ENCODE measurements at places on chromosomes 3 and 15.

DNA sequence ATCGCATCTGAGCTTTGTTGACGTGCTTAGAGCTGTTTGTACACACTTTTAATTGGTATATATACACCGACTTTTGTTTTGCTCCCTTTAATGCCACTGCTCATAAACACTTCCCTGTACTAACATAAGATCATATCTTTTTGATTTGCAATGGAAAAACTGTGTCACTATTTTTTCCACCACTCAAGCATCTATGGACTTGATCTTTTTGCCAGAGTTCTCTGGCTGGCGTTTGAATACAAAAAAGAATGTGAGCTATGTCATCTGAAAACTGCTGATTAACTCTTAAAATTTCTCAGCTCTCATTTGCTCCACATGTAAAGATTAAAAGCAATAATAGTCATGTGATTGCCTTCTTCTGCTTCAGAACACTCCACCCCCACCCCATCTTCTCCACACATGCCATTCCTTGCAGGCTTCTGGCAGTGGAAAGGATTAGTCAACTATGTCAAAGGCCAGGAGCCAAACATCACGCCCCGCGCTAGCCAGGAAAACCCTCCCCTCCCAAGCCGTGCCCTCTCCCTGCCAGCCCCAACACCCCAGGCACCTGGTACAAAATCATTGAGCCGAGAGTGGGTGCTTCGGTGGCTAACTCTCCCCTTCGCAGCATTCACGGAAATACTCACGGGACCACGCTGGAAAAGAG, 123.4 kb upstream of the MEF2A start:
- DNase-seq: peak; percentile 22

- no peak for DNase-seq
Observed at GRCh38 chr15:55226127-55226526, 29.4 kb upstream of the RSL24D1 start.

DNA sequence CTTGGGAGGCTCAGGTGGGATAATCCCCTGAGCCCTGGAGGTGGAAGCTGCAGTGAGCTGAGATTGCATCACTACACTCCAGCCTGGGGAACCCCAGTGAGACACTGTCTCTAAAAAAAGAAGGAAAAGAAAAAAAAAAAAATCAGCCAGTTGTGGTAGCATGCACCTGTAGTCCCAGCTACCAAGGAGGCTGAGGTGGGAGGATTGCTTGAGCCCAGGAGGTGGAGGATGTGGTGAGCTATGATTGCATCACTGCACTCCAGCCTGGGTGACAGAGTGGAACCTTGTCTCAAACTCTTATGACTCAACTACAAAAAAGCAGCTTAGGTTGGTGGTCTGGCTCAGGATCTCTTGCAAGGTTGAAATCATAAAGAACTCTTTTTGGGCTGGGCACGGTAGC, 19.3 kb upstream of the GPX1 start:
- DNase-seq: no peak

- no peak for DNase-seq
Observed at GRCh38 chr15:69848551-69849231, 249.0 kb downstream of the TLE3 start.

- DNase-seq: no peak
Observed at GRCh38 chr3:5401002-5401401, 213.5 kb downstream of the EDEM1 start.

GRCh38 chr15:38072348-38073177, 138.1 kb downstream of the TMCO5A start:
- DNase-seq: peak; percentile 27

DNA sequence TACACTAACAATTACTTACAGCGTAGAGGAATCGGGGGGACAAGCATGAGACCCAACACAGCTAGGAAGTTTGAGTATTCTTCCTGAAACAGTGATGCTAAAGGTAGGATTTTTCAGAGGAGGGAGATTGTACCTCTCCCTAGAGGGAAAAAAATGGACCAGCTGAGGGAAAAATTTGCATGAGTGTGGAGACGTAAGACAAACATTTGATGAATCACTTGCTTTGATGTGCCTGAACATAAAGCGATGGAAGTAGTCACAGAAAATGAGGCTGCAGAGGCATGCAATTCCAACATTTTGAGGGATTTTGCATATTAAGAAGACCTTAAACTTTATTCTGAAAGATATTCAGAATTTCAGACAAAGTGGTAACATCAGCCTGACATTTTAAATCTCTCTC, 102.2 kb downstream of the COL6A6 start:
- no peak for DNase-seq

- DNase-seq: no peak
Observed at GRCh38 chr3:15572138-15572537, 29.2 kb downstream of the HACL1 start.

GRCh38 chr3:140122183-140122582, 187.2 kb downstream of the CLSTN2 start:
- DNase-seq: no peak

DNA sequence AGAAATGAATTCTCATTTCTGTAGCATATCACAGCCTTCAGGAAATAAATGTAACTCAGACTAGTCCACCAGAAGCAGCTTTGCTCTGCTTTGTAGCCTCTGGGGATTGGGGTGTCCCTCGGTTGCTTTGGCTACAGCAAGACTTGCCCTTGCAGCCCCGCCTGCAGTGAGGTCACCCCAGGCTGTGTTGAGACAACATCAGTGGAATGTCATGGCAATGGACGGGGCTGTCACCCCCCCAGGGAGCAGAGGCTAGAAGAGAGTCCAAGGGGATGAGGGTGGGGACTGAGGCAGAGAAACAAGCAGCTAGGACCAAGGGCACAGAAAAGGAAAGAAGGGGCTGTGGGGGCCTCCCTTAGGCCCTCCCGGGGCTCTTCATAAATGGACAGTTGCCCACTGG, 854 bp downstream of the CLEC3B start:
- no peak for DNase-seq

- no peak for DNase-seq
Observed at GRCh38 chr3:66107855-66108254, 69.1 kb upstream of the MAGI1 start.

GRCh38 chr3:55604846-55605245, 117.7 kb upstream of the WNT5A start:
- no peak for DNase-seq

DNA sequence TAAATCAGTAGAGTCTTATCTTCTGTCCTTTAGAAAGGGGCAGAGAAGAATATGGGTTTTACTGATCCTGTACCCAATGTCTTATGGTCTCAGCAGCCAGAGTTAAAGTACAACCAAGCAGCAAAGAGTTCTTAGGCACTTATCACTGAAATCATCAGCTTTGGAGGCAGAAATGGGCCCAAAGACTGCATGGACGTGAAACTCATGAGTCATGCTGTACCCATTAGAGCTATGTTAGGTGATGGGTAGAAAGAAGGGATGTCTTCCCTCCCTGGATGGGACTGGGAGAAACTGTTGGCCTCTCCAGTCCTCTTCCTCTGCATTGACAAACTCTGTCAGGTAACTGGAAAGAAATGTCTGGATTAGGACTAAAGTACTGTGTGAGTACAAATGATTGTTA, 63.4 kb downstream of the EOMES start:
- DNase-seq: no peak

DNA sequence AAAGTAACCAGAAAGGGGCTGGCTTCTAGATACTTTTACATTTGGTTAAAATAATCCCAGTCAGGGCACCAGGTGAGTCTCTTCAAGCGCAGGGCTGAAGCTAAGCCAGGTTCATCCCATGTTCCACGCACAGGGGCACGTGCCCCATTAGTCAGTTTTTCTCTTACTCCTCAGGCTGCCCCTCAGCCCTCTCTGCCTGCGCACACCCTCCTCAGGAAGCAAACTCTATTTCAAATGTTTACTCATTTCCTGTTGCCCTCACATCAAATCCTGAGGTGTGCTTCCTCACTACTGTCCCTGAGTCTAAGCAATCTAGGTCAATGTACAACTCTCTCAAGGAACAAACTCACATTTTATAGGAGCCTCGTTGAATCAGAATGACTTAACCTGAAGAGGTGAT, 48.5 kb downstream of the THBS1 start:
- DNase-seq: peak; percentile 83

DNA sequence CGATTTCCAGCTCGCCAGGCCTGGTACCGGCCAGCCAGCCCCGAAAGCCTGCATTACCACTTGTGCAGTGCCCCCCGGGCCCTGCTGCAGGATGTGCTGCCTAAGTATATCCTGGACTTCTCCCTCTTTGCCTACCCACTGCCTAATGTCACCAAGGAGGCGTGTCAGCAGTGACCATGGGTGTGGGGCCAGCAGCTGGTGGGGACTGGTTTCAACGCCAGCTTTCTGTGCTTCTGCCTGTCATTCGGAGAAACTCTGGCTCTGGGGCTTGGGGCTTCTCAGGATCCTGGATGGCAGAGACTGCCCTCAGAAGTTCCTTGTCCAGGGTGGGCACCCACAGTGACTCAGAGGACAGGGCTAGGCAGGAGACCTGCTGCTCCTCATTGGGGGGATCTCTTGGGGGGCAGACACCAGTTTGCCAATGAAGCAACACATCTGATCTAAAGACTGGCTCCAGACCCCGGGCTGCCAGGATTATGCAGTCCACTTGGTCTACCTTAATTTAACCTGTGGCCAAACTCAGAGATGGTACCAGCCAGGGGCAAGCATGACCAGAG, 1.5 kb downstream of the CHST14 start:
- no peak for DNase-seq

DNA sequence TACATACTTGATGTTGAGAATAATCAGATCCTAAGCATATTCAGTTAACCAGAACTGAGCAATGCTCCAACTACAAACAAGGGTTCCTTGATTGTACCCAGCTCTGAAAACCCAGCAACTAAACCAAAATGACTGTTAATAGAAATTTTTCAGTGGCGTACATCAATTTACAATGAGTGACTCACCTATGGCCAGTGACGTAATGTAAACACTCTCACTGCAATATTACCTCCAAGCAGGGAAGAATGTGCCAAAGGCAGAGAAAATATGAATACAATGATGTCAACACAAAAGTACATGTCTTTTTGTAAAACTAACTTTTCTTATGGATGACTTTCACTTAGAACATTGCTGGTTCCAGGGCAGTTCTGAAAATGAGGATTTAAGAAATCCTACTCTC, 611.3 kb downstream of the EDEM1 start:
- DNase-seq: no peak

DNA sequence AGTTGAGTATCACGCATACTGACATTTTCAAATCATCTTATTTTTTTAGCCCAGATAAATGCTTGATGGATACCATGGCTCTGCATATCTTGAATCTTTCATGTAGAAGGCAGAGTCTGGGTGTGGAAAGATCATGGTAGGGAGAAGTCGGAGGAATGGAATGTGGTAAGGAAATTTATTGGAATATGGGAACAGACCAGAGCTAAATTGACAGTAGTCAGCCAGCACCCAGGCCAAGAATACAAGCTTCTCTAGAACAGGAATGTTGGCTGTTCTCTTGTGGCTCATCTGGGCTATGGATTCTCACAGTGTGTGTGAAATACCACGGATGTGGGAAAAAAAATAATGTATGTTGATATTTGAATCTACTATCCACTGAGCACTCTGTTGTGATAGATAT, 305.7 kb upstream of the COL8A1 start:
- no peak for DNase-seq

GRCh38 chr15:49888734-49889133, 230.3 kb downstream of the ATP8B4 start:
- DNase-seq: no peak

DNA sequence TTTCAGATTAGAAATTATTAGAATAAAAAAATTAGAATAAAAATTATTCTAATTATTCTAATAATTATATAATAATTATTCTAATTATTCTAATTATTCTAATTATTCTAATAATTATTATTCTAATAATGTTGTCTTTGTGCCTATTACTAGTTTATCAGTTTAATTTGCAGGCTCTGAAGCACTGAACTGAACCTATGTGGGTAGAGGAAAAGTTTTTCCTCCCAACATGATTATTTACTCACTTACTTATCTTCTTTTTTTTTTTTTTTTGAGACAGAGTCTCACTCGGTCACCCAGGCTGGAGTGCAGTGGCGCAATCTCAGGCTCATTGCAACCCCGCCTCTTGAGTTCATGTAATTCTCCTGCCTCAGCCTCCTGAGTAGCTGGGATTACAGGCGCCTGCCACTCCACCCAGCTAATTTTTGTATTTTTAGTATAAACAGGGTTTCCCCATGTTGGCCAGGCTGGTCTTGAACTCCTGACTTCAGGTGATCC, 39.7 kb upstream of the C15orf39 start:
- DNase-seq: no peak

- no peak for DNase-seq
Observed at GRCh38 chr3:9298236-9298635, 48.8 kb upstream of the SRGAP3 start.

- no peak for DNase-seq
Observed at GRCh38 chr3:129045675-129046036, 14.9 kb upstream of the GP9 start.

Data from epithelial cell of prostate (primary cell).